ENCODE measurements at places on chromosomes 2 and 18. TPM values are rescaled to one million over a fixed set of nuclear protein-coding genes. Genes with fewer than 3 reads are reported as not detected.

The PGAP1 gene
- 25.5 TPM for total RNA-seq

GRCh38 chr2:127193967-127194280, 26.2 kb downstream of the CYP27C1 start:
- peaks cover 4% of the 10 kb centered on the region for H3K27me3 ChIP-seq
- peaks cover 4% of the 10 kb centered on the region for H3K4me1 ChIP-seq
- H3K4me3 ChIP-seq = no peak overlapping the region
- no peaks in the 10 kb centered on the region for H3K36me3 ChIP-seq

The SERPINB11 gene
- total RNA-seq = not detected

- no peaks in the 10 kb centered on the region for H3K4me1 ChIP-seq
- H3K4me3 ChIP-seq = no peak overlapping the region
- H3K27ac ChIP-seq = no peak overlapping the region
- H3K27me3 ChIP-seq = no peaks in the 10 kb centered on the region
- DNase-seq = no peak
Measured at GRCh38 chr2:141911485-141912066, 219.2 kb downstream of the LRP1B start.

The MALL gene
- 0.31 TPM for total RNA-seq

GRCh38 chr2:22110244-22110651, 986.5 kb downstream of the TDRD15 start:
- H3K4me3 ChIP-seq = no peak overlapping the region
- no peaks in the 10 kb centered on the region for H3K27me3 ChIP-seq
- no peak for DNase-seq
- H3K27ac ChIP-seq = no peak overlapping the region
- H3K36me3 ChIP-seq = no peaks in the 10 kb centered on the region

- peaks cover 21% of the 10 kb centered on the region for H3K36me3 ChIP-seq
- H3K4me3 ChIP-seq = no peak overlapping the region
- H3K27ac ChIP-seq = no peak overlapping the region
- no peaks in the 10 kb centered on the region for H3K27me3 ChIP-seq
- no peak for DNase-seq
Measured at GRCh38 chr2:3212984-3213383, 164.6 kb downstream of the EIPR1 start.

The DSG4 gene
- not detected for total RNA-seq

The GLI2 gene
- total RNA-seq = not detected

GRCh38 chr2:7724336-7724735, 807.1 kb downstream of the RNF144A start:
- H3K27me3 ChIP-seq = no peaks in the 10 kb centered on the region
- no peak overlapping the region for H3K4me3 ChIP-seq
- DNase-seq = no peak
- H3K36me3 ChIP-seq = peaks cover 26% of the 10 kb centered on the region
- peak overlapping the region; percentile 80 for H3K27ac ChIP-seq
- H3K4me1 ChIP-seq = peaks cover 36% of the 10 kb centered on the region

The POTEI gene
- not detected for total RNA-seq

GRCh38 chr2:198385856-198386255, 581.5 kb downstream of the PLCL1 start:
- H3K4me3 ChIP-seq = no peak overlapping the region
- no peaks in the 10 kb centered on the region for H3K4me1 ChIP-seq
- DNase-seq = no peak
- H3K27me3 ChIP-seq = peaks cover 19% of the 10 kb centered on the region

DNA sequence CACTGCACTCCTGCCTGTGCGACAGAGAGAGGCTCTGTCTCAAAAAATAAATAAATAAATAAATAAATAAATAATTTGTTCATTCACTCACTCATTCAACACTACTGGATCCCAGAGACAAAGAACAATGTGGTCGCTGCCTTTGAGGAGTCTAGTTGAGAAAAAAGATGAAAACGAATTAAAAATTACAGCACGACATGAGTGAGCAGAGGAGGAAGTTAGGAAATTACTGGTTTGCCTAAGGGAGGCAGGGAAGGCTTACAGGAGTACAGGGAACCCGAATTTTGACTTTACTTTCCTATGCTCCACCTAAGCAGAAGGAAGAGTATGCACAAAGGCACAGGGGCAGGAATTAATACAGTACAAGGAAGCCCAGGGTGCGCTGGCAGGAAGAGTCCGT, 4.2 kb upstream of the KCMF1 start:
- DNase-seq = no peak
- H3K36me3 ChIP-seq = peaks cover 52% of the 10 kb centered on the region
- H3K27ac ChIP-seq = peak overlapping the region; percentile 8
- no peak overlapping the region for H3K4me3 ChIP-seq
